ENCODE measurements at places on chromosomes 7 and 10.
A peak's percentile ranks its signal among the peaks of the same experiment; 100 is the strongest.

GRCh38 chr10:122567056-122567660 is 6.6 kb downstream of the DMBT1 start:
- DNase-seq, result no peak

GRCh38 chr7:122383934-122384333 is 79.4 kb upstream of the FEZF1 start:
- DNase-seq, result no peak

DNA sequence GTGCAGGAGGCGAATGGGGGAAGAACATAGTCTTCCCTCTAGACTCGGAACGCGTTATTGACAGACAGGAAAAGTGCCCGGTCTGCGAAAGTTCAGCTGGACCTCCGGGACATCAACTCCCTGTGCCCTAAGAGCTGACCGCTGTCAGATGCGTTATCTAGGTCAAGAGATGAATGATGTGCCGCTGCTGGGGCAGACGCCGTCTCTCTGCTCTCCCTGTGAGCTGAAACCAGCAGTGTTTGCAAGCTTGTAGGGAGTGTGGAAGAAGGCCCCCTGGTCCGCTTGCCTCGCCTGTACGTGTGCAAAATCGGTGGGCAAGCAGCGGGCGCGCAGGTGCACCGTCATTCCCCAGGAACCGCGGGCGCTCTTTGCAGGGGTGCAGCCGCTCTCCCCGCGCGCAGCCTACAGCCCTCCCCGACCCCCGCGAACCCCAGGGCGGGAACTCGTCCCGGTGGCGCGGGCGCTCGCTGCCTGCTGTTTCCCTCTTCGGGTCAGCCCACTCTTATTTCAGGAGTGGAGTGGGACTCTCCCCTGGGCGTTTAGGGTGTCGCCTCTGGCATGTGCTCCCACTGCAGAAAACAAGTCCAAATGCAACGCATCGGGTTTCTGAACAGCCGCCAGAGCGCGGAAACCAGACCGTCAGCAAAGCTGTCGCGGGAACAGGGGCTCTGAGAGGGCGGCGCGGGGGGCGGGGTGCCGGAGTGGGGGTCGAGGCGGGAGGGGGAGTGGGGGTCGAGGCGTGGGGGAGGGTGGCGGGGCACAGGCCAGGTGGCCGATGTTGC is 1.8 kb upstream of the PFKFB3 start:
- no peak for DNase-seq

DNA sequence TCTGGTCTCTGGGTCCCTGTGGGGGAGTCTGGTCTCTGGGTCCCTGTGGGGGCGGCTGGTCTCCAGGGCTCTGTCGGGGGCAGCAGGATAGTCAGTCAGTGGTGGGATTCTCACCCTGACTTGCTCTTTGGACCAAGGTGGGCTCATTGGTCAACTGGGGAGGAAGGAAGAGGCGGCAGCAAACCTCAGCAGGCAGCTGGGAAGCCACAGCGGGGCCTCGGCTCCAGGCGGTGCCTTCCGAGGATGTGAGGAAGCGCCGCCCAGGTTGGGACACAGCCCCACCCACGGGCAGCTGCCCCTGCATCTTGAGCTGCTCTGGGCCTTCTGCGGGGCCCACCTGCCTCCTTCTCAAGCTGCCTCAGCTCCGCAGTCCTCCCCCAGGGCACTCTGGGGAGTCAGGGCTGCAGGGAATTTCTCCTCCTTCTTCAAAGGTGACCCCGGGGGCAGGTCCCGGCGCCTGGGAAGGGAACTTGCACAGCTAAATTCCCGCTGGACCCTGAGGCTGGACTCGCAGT is 20.4 kb upstream of the KNDC1 start:
- DNase-seq, result no peak

- no peak for DNase-seq
These were observed 495.5 kb upstream of the MGMT start for GRCh38 chr10:128971374-128972035.

DNA sequence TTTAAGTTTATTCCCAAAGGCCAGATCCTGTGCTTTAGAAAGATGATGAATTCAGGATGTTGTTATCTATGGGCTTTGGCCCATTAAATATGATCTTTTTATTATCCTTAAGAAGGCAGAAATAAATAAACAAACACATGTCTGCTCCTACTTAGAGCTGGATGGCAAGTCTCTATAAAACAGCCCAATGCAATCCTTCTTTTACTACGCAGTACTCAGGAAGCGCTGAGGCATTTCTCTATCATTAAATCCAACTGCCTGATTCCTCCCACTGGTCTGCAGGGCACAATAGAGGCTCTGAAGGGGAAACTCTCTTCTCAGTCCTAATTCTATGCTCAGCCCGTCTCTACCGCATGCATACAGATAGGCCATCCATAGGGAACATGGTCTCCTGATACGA is 144.5 kb upstream of the TMEM72 start:
- DNase-seq, result no peak

DNA sequence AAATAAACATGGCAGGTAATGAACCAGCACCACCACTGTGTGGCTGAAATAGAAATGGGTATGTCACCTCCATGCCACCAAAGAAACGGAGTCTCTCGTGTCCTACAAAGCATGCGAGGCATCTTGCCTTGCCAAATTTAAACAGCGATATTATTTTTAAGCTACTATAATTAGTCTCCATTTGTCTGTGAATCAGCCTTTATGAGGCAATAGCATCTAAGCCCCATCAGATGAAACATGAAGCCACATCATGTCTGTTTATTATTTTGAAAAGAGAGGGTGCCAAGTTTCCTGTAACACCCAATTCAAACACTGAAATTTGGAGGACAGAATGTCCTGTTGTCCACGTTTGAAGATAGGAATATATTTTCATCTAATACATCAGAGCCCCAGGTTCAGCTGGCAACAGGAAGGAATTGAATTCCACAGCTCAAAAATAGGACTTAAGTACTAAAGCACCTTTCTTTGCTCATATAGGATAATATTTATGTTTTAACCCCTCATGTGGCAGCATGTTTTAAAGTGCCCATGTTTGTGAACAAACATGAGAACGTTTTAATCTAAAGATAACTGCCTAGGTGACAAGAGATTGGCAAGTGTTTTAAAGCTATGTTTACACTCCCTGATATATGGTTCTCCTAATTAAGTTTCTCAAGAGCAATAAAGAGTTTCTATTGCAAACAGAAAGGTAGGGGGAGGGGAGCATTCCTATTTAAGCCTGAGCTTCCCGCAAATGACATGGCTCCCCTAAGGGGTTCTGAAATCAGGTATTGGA is 86.8 kb downstream of the SORBS1 start:
- no peak for DNase-seq

- no peak for DNase-seq
These were observed 50.7 kb upstream of the RHEB start for GRCh38 chr7:151570366-151570915.

GRCh38 chr10:128263891-128264688 is 137.9 kb upstream of the MKI67 start:
- DNase-seq, result peak; percentile 83

Data from posterior cingulate gyrus (tissue), 11 donors.